ENCODE measurements at places on chromosomes 1 and 21.

GRCh38 chr1:72000809-72001208, 281.5 kb downstream of the NEGR1 start:
- DNase-seq = peak; percentile 7

GRCh38 chr1:240136402-240136801, 44.7 kb downstream of the FMN2 start:
- peak; percentile 14 for DNase-seq

DNA sequence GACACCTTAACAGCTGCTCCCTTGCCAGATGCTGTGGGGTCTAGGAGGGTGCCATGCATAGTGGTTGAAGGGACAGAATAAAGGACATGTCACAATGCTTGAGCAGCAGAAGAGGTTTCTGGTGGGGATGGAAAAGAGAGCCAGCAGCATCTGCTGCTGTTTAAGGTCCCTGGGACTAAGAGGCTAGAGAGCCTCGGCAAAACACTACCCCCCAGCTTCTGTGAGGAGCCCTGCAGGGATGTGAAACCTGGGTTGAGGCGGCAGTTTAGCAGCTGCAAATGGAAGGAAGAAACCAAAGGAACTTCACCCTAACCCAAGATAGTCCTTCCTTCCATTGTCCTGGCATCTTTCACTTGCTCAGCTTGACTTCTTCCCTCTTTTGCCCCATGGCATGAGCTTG, 39.4 kb downstream of the PLXNA2 start:
- DNase-seq = no peak

- DNase-seq = peak; percentile 100
Observed at GRCh38 chr1:85611856-85612255, 31.3 kb downstream of the CCN1 start.

DNA sequence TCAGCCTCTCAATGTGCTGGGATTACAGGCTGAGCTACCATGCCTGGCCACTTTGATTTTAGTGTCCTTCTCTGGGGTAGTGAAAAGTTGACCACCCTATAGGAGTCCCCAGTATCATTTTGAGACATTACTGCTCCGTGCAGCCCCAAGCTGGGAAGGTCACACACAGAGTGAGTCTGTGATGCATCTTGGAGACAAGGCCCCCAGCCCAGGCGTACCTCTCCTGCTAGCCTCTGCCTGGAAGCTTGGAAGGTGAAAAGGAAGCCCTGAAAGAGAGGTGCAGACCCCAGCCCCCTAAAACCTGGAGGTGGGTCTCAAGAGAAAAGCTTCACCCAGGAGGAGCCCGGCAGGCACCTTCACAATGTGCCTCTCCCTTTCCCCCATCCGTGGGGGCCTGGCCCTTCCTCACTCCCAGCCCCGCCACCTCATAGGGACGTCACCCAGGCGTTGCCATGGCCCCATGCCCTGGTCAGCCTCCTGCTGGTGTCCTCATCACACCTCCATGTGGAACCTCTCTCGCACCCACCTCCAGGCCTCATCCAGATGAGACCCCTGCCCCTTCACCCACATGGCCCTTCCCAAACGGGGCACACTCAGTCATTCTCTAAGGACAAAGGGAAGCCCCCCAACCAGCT, 5.6 kb upstream of the ARF1 start:
- DNase-seq = no peak

GRCh38 chr1:39250460-39251240, 46.2 kb downstream of the MACF1 start:
- DNase-seq = peak; percentile 67

GRCh38 chr1:216434232-216434631, 11.0 kb upstream of the USH2A start:
- no peak for DNase-seq

DNA sequence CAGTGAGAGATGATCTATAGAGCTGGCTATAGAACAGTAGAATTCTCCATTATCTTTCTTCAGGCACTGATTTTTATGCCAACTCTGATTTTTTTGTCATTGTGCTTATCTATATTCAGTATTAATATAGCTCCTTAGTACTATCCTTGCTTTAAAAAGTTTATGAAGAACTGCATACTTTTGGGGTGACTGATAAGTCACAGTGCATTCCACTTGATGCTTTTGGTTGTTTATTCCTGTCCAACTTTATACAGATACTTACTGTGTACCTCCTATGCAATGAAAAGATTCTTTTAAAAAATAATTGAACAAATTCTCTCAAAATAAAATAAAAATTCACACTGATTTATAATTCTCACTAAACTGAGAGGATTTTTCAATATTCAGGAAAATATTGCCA, 71.6 kb downstream of the COL24A1 start:
- no peak for DNase-seq

DNA sequence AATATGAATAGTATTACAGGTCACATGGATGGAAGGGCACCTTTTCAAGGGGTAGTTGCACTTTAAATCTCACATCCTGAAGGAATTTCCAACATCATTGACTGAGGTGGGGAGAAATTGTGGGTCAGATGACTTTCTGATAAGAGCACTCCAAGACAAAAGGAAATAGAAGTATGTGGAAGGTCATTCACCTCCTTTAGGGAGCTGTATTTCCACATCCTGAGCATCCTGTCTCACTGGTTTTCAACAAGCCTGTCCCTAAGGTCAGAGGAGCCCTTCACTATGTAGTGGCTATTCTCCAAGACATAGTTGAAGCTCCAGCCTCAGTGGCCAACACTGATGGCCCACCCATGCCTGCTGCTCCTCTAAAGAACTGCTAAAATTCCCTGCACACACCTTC, 76.5 kb downstream of the ATP1A1 start:
- no peak for DNase-seq

GRCh38 chr1:214503553-214503952, 47.8 kb downstream of the PTPN14 start:
- DNase-seq = peak; percentile 68

DNA sequence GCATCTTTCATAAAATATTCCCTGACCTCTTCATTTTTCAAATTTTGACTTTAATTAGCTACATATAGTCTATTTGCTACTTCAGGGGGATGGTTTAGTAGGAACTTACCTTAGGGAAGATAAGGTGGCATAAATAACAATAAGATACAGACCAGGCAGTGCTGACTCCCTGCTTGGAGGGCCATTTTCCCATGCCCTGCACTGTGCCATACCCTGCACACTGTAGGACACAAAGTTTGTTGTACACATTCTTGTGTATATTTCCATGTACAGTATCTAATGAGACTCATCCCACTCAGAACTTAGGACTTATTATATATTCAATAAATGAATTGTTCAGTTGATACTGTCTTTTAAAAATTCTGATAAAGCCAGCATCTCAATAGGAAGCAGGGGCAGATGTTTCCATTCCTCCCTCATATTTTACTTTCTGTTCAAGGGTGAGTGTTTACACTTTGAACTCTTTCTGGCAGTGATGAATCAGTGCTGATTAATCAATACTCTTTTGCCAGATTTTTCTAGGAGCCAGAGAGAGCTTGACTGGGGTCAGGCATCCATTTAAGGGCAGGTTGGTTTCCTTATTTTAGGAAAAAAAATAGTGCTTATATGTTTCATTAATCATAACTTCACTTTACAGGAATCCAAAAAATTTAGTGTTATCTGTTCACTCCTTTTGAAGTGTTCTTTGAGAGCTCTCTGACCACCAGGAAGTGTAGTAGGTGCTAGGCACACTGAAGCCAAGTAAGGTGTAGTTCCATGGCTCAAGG, 30.6 kb downstream of the MPZL1 start:
- no peak for DNase-seq

DNA sequence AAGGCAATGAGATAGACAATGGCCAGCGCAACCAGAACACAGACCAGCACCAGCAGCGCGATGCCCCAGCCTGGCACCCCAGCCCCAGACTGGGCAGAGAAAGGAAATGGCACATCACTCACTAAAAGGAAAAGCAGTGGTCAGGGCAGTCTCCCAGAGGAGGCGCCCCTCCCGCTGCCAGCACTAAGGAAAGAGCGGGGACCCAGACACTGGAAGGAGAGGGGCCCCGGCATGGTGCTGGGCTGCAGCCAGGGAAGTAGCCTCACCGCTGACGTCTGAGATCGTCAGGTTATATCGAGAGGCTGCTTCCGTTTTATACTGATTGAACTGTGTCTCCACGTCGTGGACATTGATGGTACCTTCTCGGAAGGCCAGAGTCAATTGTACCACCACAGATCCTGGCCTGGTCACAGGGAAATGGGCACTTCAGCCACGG, 13.8 kb downstream of the TRIM46 start:
- no peak for DNase-seq

- no peak for DNase-seq
Observed at GRCh38 chr1:40610156-40610555, 55.3 kb downstream of the RIMS3 start.

- DNase-seq = peak; percentile 78
Observed at GRCh38 chr1:62687903-62688686, at the start of gene DOCK7. Gene DOCK7 (minus strand): TSS chr1:62688386. CDS start chr1:62688264, 122 bp downstream.

GRCh38 chr1:61782771-61783170, 40.5 kb downstream of the PATJ start:
- no peak for DNase-seq

GRCh38 chr21:44771896-44772525, 29.6 kb downstream of the UBE2G2 start:
- no peak for DNase-seq

DNA sequence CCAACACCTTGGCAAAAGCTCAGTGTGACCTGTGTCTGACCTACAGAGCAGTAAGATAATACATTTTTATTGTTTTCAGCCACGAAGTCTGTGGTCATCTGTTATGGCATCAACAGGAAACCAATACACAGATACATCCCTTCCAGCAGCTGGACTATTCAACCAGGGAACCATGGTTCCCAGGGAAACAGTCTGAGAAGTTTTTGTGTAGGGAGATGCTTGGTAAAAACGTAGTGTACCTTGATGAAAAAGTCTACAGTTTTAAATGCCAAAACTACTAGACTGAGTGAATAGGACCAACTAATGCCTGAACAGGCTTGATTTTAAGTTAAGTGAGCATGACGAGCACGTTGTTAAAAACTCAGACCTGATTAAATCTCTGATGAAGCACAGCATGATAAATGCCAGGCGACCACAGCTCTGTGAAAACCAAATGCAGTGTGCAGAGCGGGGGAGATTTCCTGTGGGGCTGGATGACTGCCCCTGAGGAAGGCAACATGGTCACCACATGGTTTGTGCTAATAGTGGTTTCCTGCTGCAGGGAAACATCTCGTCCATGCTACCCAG, 228.9 kb downstream of the TNR start:
- no peak for DNase-seq

GRCh38 chr1:78543941-78544643, 53.3 kb downstream of the PTGFR start:
- no peak for DNase-seq

DNA sequence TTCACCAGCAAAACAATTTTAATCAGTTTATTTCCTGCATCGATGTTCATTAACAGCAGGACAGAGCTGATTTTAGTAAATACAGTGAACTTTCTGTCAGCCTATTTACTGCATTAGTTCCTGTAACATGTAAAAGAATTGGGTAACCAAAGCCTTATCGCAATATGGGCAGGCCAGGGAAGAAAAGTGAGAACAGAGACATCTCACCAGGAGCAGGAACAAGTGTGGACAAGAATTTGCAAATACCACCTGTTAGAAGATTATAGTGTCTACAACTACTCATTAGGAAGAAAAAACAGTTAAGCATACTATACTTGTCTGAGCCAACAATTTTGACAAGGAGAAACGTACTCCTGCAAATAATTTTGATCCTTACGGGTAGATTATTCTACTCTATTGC, 1293.9 kb downstream of the PLA2G4A start:
- peak; percentile 8 for DNase-seq
